ENCODE measurements at places on chromosomes 1 and 21. TPM values are rescaled to one million over a fixed set of nuclear protein-coding genes. Genes with fewer than 3 reads are reported as not detected.

The TADA1 gene
- total RNA-seq: 15.8 TPM

The CDA gene
- 0.50 TPM for total RNA-seq

The IRF6 gene
- 0.74 TPM for total RNA-seq

The RUNX3 gene
- 209 TPM for total RNA-seq

The GNAT2 gene
- not detected for total RNA-seq

The HES2 gene
- total RNA-seq: not detected

The G0S2 gene
- total RNA-seq: 6.8 TPM

The PEX14 gene
- total RNA-seq: 14.8 TPM

The PDZK1 gene
- total RNA-seq: not detected

The FYB2 gene
- not detected for total RNA-seq
